ENCODE measurements at places on chromosomes 5 and 9.

GRCh38 chr5:68555907-68556681, 340.5 kb downstream of the PIK3R1 start:
- DNase-seq: no peak

GRCh38 chr5:56681346-56681745, 134.0 kb upstream of the MAP3K1 start:
- DNase-seq: no peak

DNA sequence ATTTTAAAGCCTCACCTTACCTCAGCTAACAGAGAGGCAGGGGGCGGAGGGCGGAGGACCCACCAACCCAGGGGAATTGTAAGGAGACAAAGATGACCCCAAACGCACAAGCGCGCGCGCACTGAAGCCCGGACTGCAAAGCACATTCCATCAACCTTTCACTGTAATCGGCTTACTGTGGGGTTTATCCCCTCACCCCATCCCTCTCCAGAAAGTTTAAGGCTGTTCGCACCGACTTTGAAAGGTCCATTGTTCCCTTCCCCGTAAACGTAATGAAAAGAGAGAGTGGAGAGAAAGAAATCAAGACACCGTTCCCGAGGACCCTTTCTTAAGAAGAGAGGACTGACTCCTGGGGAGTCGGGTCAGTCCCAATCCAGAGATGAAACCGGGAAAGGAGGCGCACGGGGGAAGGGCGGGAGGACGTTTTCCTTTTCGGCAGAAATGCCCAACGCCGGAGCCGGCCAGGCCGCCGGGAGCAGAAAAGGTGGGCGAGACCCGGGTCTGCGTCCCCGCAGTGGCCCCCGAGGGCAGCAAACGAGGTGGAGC, 464 bp downstream of the CEMIP2 start:
- DNase-seq: no peak

- DNase-seq: no peak
These were observed 44.2 kb downstream of the NR6A1 start for GRCh38 chr9:124726886-124727285.

DNA sequence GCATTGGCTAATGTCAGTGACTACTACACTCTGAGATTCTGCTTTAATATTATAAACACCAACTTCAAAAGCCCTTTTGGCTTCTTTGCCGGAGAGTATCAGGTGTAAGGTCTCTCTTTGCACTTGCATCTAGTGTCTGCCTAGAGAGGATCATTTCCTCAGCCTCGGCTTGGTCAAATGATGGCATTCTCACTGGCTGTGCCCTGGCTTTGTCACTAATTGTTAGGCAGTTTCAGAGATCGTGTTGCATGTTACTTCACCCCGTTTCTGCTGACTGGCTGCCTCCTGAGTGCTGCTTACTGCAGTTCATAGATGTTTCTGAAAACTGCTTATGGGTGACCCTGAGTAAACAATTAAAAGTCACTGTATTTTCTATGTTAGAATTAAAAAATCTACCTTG, 48.8 kb downstream of the SLC1A3 start:
- no peak for DNase-seq

GRCh38 chr9:35436933-35437332, 53.0 kb upstream of the RUSC2 start:
- DNase-seq: no peak

DNA sequence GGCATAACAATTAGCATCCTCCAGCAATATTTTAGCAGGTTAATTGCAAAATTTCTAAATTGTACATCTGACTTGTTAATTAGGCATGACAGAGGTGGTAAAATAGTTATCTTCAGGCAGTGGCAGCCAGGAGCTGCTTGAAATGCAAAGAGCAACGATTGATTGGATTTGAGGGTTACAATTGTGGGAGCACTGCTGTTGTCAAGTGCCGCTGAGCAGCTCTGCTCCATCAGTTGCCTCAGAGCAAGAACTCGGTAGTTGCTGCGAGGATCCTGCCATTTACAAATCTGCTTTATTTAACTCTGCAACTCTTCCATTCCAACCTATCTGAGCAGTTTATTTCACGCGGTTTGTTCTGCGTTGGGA, 12.6 kb downstream of the PBX3 start:
- DNase-seq: no peak

DNA sequence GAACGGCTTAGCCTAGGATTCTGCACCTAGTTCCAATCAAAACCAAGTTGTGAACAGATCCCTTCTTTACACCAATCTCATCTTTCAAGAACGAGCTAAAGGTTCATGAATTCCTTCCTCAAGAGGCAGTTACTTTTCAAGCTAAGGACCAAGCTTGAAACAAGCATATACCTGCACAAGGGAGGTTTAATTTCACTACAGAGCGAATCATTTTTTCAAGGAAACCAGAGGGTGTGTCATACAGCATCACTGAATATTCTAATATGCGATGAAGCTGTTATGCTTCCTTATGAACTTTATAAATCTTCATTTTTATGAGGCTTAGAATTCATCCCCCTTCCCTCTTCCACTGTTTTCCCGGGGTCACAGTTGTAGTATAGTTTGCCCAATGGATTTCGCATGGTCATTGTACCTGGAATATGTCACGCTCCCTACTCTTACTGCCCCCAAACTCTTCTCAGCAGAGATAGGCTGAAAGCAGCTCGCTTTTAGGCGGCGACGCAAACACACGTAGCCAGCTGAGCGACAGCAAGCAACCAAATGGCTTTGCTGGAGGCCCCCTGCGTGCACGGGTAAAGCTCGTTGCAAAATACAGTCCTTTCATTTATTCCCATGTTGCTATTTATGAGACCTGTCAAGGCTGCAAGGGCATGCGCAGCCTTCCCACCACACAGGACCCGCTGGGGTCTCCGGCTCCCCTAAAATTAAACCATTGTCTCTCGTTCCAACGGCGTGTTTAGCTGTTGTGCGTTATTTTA, 832 bp downstream of the LMBRD2 start:
- DNase-seq: no peak

DNA sequence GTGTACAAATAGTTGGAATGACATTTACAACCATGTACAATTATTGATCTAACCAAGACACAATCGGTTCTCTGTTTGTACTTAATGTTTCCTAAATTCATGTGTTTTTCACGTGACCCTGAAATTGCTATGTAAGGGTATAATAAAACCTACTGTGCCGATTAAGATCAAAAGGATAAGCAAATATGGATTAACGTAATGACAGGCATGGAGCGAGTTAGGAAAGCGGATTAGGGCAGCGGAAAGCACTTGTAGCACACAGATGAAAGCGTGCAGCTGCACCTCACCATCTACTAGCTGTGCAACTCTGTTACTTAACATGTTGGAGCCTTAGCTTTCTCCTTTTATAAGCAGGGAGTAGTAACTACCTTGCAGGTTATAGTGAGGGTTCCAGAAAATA, 38.3 kb upstream of the ZFYVE16 start:
- no peak for DNase-seq

GRCh38 chr9:91302831-91303230, 58.9 kb downstream of the AUH start:
- DNase-seq: no peak

GRCh38 chr5:57653636-57654290, 171.2 kb upstream of the ACTBL2 start:
- no peak for DNase-seq

DNA sequence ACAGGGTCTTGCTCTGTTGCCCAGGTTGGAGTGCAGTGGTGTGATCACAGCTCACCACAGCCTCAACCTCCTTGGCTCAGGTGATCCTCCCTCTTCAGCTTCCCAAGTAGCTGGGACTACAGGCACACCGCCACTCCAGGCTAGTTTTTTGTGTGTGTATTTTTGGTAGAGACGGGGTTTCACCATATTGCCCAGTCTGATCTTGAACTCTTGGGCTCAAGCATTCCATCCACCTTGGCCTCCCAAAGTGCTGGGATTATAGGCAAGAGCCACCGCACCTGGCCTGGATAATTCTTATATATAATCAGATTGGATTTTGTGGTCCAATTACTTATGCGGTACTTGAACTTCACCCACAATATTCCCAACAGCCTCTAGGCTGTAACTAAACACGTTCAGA, 19.8 kb downstream of the CCDC69 start:
- DNase-seq: no peak

GRCh38 chr5:173885475-173886010, 2.6 kb upstream of the CPEB4 start:
- DNase-seq: no peak

DNA sequence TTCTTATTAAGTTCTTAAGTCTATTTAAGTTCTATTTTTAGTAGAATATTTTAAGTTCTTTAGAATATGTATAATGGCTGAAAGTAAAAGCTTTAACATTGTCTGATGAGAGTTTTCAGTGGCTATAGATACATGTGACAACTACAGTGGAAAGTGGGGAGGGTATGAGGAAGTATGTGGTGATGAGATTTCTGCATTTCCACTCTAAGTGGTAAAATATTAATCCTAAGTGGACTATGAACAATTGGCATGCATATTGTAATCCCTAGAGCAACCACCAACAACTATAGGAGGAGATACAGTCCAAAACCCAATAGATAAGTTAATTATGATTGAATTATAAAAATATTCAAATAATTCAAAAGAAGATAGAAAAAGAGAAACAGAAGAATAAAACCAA, 183.6 kb downstream of the GADD45G start:
- DNase-seq: no peak

DNA sequence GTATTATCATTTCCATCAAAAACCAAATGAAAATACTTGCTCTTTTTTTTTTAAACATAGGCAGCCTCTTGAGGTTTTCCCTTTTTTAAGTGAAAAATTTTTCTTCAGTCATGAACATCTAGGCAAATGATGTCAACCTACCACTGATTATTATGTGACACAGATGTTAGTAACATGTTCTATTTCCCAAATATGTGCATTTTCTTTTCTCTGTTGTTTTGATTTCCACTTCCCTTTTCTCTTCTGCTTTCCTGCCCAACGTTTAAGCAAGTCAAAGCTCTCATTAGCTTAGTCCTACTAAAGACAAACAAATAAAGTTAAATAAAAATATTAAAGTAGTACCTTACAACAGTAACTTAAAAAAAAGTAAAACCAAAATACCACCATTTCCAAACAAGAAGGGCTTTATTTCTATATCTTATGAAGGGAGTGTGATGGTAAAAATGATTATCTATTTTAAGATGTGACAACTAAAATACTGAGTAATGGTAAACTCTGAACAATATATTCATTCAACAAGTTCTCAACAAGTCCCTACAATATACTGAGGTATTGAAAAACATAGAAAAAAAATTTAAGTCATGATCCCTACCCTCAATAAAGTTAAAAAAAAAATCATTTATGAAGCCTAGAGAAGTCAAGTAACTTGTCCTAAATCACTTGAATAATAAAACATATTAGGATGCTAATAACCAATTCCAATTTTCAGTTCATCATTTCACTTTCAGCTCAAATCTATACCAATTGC, 9.4 kb downstream of the SLC38A9 start:
- no peak for DNase-seq

GRCh38 chr9:100308965-100309564, 43.7 kb downstream of the TEX10 start:
- no peak for DNase-seq

DNA sequence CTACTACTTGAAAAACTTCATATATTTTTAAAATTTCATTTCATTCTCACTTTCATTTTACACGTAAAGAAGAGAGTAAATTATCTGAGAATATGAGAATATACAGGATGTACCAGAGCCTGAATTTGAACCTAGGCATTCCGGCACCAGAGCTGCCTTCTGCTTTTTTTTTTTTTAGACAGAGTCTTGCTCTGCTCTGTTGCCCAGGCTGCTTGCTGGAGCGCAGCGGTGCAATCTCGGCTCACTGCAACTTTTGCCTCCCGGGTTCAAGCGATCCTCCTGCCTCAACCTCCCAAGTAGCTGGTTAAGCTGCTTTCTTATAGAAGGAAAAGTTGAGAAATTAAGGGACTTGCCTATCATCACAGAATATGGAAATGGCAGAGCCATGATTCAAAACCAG, 540.1 kb downstream of the EBF1 start:
- no peak for DNase-seq

DNA sequence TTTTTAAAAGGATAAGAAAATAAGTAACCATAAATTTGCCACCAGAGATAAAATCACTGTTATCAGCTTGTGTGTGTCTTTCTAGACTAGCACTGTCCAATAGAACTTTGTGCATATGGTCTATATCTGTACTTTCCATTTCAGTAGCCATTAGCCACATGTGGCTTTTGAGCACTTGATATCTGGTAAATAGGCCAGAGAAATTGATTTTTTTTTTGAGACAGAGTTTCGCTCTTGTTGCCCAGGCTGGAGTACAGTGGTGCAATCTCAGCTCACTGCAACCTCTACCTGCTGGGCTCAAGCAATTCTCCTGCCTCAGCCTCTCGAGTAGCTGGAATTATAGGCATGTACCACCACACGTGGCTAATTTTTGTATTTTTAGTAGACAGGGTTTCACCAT, 17.8 kb downstream of the RBM27 start:
- DNase-seq: no peak

GRCh38 chr5:60550311-60550710, 149.7 kb downstream of the DEPDC1B start:
- no peak for DNase-seq

DNA sequence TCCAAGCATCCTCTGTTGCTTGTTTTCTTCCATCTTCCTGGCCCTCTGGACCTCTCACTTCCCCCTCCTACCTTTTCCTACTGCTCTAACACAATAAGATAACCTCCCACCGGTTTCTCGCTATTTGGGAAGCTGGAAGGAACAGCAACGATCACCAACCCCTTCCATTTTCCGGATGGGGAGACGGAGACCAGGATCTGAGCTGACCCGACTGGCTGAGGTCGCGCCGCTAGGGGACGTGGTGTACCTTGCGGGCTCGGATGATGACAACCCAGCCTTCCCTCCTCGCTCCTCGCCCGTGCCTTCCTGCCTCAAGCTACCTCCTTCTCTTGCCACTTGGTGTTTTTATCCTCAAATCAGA, 1.9 kb downstream of the LPAR1 start:
- no peak for DNase-seq

GRCh38 chr9:69602773-69603172, 69.4 kb downstream of the APBA1 start:
- no peak for DNase-seq

DNA sequence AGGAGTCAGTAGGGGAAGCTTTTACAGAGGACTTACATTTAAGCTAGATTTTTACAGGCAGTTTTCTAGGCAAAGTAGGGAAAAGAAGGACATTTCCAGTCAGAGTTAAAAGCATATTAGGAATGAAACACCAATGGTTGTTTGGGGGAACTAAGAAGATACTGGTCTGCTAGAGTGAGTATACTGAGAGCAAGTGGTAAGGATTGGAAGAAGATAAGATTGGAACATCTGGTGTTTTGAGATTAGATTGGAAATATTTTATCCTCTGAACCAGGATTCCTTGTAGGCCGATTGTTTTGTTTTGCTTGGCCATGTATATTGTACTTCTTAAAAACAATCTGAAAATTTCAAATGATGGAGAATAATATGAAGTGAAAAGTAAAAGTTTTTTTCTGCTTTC, 7.7 kb downstream of the FBXO38 start:
- DNase-seq: no peak

DNA sequence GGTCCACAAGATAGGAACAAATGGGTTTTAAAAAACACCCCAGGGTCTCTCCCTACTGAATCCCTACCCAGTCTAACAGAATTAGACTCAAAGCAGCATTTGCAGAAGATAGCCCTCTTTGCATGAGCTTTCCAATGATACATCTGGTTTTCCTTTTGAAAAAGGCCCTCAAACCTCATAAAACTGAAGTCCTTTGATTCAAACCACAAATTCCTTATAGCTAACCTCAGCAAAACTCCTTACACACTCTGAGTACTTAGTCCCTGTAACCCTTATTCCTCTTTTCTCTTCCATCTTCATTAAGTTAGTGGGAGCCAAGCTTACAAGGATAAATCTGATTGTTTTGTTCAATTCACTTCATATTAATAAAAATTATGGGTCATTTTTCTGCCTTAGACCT, 90.5 kb upstream of the TNC start:
- DNase-seq: no peak

GRCh38 chr9:128109050-128109709, 18.3 kb downstream of the PTGES2 start:
- DNase-seq: no peak

Measured in GM18507 (cell line).